ENCODE measurements at places on chromosomes 7 and 10. TPM values are rescaled to one million over a fixed set of nuclear protein-coding genes. Genes with fewer than 3 reads are reported as not detected.

Gene OIT3
- total RNA-seq, result 0.17 TPM

Gene SLC16A12
- total RNA-seq, result under 0.01 TPM

Gene ETV1
- 45.4 TPM for total RNA-seq

Gene HIP1
- 12.1 TPM for total RNA-seq

Gene HECW1
- total RNA-seq, result 4.9 TPM
